EL (cell line): ENCODE measurements at places on chromosomes 7 and 10.

GRCh38 chr10:74651565-74651964 lies 174.8 kb upstream of the KAT6B start:
- DNase-seq: no peak

- no peak for DNase-seq
Observed at GRCh38 chr10:79020015-79020491, 48.7 kb upstream of the ZMIZ1 start.

DNA sequence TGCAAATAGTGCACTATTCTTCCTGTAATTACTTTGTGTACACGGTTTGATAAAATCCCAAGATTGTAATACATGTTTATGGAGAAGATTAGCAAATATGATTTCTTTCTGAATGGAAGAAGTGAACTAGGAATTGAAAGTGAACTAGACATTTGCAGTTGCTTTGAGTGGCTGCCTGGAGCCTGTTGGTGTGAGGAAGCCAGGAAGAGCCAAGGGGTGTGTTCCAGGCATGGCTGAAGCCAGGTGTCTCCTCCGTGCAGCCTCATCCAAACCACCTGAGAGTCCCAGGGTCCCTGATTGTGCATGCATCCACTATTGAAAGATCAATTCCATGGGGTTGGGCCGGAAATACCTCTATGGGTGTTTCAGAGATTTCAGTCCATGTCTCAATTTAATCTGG lies 253.1 kb upstream of the SHH start:
- DNase-seq: no peak

DNA sequence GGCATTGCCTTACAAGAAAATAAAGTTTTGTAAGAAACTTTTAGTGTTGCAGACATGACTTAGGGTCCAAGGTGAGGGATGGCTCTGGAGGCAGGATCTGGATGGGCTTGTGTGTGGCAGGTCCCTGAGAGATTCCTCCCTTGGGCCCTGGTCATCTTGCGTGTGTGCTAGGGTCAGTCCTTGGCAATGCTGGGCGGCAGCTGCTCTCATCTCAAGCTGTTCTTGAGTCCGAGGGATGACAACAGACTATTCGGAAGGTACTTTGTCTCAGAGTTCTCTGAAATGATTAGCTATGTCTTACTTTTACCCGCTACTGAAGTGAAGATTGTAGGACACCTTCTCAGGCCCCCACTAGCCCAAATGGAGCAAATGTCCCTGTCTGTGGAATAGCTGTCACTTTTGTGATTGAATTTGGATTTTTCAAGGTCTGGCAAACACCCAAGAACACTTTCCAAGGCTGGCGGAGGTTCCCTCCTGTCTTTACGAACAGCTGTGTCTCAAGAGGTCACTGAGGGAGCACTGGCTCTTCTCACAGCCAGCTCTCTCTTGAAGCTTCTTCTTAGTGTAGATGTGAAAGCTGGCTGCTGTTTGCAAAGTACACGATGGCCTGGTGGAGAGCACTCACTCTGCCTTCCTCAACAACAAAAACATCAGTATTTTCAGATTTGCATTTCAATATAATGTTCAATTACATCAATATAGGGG lies 253.6 kb downstream of the STK31 start:
- DNase-seq: no peak

GRCh38 chr10:97766996-97767924 lies 4.5 kb downstream of the SFRP5 start:
- DNase-seq: no peak

GRCh38 chr7:123208793-123209192 lies 9.0 kb upstream of the SLC13A1 start:
- DNase-seq: no peak

- no peak for DNase-seq
Observed at GRCh38 chr7:147605323-147605722, 985.2 kb upstream of the C7orf33 start.

- no peak for DNase-seq
Observed at GRCh38 chr10:70409772-70410171, 5.8 kb downstream of the EIF4EBP2 start.

- no peak for DNase-seq
Observed at GRCh38 chr7:114940220-114940619, 18.3 kb downstream of the MDFIC start.

DNA sequence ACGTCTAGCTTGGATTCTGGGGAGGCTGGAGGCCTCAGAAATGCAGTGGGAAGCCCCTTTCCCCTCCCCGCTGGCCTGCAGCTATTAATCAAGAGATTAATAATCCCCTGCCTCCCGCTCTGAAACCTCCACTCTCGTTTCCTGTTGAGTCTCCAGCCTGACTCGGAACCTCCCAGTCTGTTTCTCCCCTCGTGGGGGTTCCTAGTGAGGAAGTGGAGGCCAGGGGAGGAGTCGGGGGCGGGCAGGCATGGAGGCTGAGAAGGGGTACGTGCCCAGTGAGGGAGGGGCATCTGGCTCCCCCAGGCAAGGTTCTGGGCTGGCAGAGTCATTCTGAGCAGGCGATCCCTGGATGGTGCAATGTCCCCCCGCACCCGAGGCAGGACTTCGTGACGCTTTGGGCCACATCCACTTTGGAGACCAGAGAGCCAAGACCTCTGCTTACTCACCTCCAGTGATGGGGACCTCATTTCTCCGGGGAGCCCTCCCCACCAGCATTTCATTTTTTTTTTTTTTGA lies 73.6 kb downstream of the COL26A1 start:
- DNase-seq: no peak

DNA sequence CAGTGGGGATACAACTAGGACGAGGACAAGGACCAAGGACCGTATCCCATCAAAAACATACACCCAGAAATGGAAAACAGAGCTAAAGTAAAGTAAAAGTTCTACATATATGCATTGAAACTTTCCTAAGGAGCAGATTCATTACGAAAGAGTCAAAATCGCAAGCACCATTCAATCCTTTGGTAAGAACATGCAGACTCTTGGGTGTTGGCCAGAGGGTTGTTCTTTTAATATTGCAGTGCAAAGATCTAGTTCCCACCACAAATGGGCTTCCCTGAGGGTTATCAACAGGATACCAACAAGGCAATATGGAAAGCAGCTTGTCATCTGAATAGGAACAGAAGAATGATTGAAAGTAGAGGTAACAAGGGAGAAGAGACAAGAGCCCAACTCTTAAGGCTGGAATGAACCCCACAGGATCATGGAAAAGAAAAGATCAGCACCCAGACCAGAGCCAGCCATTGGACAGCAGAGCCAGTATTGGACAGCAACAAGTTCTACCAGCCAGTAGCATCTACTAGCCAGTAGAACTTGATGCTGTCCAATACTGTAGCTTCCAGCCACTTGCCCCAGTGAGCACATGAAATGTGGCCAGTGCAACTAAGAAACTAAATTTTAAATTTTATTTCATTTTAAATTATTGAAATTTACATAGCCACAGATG lies 66.0 kb downstream of the OSBPL3 start:
- DNase-seq: no peak

DNA sequence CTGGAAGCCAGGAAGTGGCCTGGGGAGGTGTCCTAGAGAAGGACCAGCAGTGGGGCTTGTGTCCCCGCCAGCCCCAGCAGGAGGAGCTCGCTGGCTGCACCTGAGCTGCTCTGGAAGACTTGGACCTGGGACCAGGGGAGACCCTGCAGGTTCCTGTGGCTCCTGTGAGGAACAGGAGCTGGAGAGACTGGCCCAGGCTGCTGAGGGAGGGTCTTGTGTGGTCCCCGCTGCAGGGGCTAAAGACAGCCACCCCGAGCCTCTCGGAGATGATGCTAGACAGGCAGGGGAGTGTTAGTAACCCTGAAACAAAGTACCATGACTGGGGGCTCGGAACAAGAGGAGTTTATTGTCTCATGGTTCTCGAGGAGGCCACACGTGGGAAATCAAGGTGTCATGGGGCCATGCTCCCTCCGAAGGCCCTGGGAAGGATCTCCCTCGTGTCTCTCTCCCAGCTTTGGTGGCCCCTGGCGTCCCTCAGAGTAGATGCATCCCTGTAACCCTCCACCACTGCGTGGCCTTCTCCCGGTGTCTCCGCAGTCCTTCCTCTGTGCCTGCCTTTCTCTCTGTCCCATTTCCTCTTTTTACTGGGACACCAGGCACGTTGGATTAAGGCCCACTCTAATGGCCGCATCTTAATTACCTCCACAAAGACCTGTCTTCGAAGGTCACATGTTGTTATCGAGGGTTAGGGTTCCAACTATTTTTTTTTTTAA lies 348.4 kb downstream of the GLRX3 start:
- DNase-seq: no peak

DNA sequence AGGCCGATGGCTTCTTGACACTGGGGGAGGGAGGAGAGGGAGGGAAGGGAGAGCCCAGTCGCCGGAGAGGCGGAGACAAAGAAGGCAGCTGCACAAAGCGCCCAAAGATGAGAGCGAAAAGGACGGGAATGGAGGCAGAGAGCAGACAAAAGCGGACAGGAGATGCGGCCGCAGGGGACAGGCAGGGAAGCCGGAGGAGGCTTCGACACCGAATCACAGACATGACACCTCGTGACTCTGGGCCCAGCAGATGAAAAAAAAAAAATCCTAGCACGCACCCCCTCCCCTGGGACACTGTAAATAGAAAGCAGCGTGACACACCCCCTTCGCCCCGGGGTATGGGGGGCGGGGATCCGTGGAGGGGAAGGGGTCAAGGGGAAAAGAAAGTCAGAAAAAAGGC lies 976 bp downstream of the NAT16 start:
- DNase-seq: no peak

DNA sequence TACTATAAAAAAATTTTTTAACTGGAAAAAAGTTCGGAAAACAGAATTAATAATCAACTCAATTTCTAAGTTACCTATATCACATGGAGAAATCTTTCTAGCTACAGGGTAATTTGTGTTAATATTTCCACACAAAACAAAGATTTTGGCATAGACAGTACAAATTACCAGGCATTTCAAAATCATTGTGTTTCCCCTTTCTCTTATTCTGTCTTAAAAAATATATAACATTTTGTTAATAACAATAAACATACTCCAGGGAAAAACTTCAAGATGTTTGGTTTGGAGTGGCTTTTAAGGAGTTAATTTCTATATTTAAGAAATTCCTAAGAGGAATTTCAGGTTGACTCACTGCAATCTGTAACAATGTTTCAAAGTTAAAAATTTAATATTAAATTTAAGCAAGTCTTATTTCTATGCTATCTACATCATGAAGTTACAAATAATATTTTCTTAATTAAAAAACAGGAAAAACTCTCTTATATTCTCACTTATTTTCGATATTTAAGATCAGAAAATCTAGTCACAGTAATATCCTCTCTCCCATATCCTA lies 132.6 kb downstream of the NRBF2 start:
- DNase-seq: no peak

DNA sequence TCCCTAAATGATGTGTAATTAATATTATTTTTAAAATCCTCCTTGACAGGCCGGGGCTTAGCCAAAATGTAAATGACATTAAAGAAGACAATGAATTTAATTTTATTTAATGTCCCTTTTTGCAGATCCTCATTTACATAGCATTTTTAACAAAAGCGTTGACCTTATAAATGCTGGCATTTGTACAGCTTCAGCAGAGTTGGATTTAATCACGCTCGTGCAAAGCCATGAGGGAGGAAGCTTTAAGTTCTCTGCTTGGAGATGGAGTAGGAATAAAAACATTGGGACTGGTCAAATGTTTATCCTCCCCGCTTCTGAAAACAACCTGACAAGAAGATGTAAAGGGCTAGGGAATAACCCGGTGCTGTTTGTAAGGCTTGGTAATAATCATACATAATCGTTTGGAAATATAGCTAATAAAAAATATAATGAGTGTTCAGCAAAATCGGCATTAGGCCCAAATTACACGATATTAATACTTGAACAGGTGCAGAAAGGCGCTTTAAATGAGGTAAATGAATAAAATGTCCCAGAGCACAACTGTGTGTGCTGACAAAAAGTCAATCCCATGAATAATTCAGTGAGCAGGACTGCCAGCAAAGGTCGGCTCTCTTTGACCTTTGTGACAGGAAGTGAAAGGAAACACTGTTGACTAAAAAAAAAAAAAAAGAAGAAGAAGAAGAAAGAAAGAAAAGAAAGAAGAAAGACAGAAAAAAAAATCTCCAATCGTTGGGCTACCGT lies 11.5 kb downstream of the EBF3 start:
- no peak for DNase-seq

- no peak for DNase-seq
Observed at GRCh38 chr7:20798081-20798693, 11.5 kb upstream of the SP8 start.

DNA sequence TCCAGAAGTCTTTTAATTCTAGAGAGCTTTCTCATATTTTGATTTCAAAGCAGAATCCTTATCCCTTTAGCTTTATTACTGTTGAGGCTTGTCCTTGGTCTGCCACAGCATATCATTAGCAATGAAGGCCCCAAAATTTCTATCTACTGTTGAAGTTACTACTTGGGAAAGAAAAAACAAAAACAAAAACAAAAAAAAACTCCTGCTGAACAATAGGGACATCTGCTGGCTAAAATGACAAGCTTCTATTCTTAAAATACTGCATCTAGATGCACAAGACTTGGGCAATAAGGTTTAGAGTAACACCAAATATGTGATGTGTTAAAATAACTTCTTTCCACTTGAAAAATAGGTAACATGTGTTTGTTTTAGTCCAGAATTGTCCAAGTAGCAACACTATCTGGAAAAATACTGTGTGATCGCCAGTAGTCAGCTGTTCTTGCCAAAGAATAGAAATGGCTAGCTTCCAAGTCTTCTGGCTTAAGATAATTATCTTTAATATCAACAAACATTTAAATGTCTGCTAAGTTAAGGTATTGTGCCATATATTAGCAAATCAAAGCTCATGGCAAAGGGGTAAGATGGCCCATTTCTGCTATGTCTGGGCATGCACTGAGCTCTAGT lies 3.8 kb upstream of the DMTF1 start:
- DNase-seq: peak; percentile 15

DNA sequence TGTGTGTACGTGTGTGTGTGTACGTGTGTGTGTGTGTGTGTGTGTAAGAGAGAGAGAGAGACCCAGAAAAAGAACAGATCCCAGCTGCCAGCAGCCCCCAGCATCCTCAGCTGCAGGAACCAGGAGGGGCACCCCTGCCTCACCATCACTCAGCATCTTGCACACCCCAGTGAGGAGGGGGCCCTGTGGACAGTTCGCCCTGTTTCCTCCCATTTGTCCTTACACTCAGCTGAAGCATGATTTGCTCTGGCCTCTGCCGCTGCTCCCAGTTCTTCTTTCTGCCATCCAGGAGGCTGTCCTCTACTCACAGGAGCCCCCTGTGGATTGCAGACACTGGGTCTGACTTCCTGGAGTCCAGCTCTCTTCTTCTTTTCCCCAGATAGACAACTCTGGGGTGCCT lies 9.7 kb downstream of the GPR26 start:
- DNase-seq: no peak

DNA sequence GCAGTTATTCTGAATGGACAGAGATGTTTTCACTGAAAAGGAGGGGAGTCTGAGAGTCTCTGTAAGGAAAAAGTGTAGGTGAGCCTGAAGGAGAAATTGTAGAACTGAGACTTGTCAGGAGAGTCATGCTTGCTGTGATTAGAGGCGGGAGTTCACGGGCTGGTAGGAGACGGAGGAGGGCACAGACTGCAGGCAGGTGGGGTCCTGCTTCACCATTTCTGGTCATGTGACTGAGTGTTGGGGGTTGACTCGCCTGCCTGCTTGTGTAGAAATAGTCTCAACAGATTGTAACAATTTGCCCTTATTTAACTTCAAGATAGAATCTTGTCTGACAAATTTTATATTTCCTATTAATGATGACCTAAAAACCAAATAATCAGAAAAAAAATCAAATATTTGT lies 70.3 kb downstream of the OGDH start:
- no peak for DNase-seq

GRCh38 chr7:99372275-99373090 lies 2.0 kb upstream of the ARPC1B start:
- peak; percentile 49 for DNase-seq

GRCh38 chr7:95802270-95802669 lies 29.9 kb downstream of the DYNC1I1 start:
- DNase-seq: no peak

GRCh38 chr10:11425296-11425610 lies 186.2 kb downstream of the USP6NL start:
- no peak for DNase-seq
